ENCODE measurements at places on chromosomes 11 and 22.

- peak; percentile 52 for DNase-seq
Measured at GRCh38 chr11:123719452-123719851, 22.0 kb downstream of the ZNF202 start.

DNA sequence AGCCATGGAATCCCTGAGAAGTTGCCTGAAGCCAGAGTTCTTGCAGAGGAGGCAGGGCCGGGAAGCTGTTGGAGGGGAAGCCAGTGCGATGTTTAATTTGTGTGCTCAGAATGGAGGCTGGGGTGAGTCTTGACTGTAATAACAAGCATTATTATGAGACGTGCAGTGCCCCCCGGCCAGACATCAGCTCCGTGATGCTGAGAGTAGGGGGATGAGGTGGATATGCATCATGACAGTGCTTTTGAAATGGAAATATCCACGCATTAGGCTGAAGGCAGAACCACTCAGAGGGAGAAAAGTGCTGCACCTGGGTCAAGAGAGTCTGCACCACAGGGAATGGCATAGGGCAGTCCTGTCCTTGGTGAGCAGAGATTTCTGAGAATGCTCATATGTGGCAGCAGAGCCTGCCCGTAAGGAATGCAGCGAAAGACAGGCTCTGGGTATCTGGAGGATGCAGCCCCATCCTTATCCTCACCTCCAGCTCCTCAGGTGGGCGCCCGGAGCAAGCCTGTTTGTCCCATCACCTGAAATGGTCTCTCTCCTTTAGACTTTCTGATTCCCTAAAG is 37.6 kb upstream of the SEZ6L start:
- no peak for DNase-seq

- DNase-seq, result no peak
Measured at GRCh38 chr22:30094804-30095203, 14.5 kb downstream of the HORMAD2 start.

- no peak for DNase-seq
Measured at GRCh38 chr22:23772315-23772648, 367 bp upstream of the MMP11 start.

GRCh38 chr11:60974726-60975125 is 3.2 kb downstream of the CD6 start:
- DNase-seq, result no peak

DNA sequence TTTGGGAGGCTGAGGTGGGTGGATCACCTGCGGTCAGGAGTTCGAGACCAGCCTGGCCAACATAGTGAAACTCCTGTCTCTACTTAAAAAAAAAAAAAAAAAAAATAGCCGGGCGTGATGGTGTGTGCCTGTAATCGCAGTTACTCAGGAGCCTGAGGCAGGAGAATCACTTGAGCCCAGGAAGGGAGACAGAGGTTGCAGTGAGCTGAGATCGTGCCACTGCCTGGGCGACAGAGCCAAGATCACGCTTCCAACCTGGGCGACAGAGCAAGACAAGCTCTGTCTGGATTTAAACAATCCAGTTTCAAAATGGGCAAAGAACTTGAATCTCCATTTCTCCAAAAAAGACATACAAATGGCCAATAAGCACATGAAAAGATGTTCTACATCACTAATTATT is 12.5 kb downstream of the LMO2 start:
- DNase-seq, result no peak

- DNase-seq, result no peak
Measured at GRCh38 chr22:20748082-20748481, 25.8 kb upstream of the SERPIND1 start.

DNA sequence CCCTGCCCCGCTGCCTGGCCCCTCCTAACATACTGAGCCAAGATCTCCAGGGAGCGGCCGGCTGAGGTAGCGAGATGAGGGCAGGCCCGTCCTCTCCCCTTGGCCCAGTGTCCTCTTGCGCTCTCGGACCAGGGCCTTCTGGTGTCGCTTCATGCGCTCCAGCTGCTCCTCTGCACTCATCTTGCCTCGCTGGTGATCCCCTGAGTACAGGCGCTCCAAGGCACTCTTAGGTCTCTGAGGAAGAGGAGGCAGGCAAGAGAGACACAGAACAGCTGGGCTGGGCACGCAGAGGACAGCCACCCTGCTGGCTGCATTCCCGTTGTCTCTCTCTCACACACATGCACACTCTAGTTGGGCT is 50.6 kb downstream of the C11orf58 start:
- no peak for DNase-seq

GRCh38 chr11:57543593-57543992 is 6.2 kb downstream of the SMTNL1 start:
- no peak for DNase-seq

- DNase-seq, result no peak
Measured at GRCh38 chr22:45564349-45565030, 61.8 kb downstream of the FBLN1 start.

DNA sequence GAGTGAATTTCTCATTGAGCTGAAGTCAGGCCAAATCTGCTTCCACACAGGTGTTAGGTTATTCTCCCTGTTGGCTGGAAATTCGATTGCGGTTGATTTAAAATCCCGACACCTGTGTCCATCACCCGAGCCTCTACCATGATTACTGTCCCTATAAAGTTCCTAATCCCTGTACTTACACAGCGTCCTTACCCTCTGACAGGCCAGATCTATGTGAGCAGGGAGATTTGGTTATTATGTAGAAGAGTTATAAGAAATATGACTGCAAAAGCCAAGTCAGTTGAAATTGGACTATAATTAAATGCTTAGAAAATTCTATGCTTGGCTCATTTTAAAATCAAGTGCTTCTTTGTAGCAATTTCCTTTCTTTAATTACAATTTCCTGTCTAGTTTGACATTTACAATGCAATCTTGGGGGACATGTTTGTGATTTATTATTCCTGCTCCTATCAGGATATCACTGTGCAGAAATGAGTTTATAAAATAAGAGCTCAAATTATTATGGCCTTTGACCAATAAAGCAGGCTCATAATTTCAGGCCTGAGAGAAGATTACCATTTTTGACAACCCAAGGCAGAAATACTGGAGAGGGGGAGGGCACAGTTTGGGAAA is 32.5 kb upstream of the LMO1 start:
- no peak for DNase-seq

DNA sequence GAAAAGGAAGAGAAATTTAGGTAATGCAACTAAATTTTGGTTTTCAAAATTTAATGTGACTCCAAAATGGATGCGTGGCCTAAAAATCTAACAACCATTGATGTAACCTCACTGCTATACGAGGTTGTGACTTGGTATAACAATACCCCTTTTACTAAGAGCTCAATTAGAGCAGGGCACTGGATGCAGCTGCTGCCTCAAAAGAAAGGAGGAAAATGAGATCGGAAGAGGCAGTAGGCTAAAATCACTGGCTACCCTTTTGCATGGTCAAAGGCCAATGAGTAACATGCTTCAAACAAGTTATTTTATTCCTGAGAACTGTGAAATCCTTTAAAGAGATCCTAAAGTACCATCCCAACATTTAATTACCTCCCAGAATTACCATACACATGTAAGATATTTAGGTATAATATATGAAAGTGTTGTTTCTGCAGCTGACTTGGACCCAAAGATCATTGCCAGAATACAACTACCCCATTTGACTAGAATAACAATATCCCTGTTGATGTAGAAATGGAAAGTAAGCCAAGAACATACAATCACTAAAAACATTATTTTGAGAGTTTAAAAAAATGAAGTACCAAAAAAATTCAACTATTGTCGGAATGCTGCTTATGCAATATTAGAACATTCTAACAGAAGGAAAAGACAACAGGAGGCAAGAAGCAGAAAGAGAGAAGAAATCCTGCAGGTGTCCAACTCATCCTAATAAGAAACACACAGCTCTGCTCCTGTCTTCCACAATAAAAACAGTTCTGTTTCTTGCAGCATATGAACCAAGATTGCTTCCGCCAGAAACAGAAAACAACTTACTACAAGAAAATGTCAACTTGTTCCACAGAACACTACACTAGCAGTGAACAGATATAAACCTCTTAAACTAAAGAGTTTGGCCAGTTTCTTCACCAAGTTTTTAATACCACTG is 15.0 kb downstream of the SIK3 start:
- DNase-seq, result peak; percentile 37

- DNase-seq, result no peak
Measured at GRCh38 chr11:77728203-77728786, 90.7 kb upstream of the CLNS1A start.

Data from fibroblast of skin of scalp (primary cell).